ENCODE measurements at places on chromosomes 12 and 14. TPM values are rescaled to one million over a fixed set of nuclear protein-coding genes. Genes with fewer than 3 reads are reported as not detected.

IFNG-AS1 gene
- not detected for polyA plus RNA-seq

MYF5 gene
- not detected for polyA plus RNA-seq

SRRM4 gene
- 10.5 TPM for polyA plus RNA-seq

MUCL1 gene
- not detected for polyA plus RNA-seq

CRACR2A gene
- 0.58 TPM for polyA plus RNA-seq

RDH5 gene
- polyA plus RNA-seq = 6.6 TPM

PRR4 gene
- polyA plus RNA-seq = 4.8 TPM

Data from neural cell (in vitro differentiated cells).